ENCODE measurements at places on chromosomes 1 and 21.

DNA sequence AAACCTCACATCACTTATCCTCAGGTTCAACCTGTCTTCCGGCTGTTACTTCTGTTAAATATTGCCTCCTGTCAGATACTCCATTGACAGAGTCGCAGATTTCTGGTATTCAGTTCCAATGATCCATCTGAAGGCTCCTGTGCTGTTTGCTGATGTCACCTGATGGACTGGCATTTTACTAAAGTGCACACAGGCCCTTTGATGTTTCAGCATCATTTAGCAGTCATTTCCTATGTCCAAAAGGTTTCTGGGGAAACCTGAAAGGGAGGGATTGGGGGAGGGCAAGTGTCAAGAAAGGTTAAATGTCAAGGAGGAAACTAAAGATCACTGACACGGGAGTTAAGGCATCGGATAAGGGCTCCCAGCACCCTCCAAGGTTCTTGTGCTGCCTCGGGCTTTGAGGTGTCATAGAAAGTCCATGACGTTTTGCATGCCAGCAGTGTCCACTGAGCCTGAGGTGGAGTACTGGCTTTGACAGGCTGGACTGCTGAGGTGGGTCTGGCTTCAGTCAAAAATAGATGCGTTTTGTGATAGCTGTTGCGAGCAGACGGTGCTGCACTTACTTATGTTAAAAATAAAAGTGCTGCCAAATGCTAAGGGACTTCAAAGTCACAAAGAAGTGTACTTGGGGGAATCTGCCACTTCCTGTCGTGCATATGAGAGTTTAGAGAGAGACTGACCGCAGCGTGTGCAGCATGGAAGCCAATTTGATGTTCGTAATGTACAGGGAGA is 30.8 kb downstream of the XCL2 start:
- DNase-seq: peak; percentile 87

DNA sequence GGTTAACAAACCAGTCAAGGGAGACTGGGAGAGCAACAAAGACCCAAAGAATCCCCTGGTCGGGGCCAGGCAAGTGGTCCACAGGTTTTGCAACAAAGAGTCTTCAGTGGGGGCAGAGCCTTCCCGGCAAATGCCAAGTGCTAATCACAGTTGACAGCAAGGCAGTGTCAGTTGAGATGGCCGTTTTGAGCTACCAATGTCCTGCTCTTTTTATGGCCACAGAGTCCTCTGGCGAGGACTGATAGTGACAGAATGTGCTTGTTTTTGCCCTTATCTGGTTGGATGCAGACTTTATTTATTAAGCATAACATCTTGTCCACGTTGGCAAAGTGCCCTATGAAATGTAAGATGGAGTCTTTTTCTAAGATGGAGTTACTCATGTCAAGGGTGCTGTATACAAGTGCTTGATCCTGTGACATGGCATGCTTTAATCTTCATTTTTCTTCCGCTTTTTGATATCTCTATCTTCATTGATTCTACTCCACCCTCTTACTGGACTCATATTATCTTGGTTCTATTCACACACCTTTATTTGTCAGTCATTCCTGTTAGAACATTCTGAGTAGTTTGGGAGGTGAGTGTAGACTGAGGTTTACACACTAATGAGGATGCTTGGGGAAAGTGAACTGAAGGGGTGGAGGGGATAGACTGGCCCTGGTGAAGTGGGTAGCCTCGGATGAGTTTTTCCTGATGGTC is 51.8 kb downstream of the KCNK1 start:
- DNase-seq: no peak

- no peak for DNase-seq
These were observed 148.1 kb downstream of the NRIP1 start for GRCh38 chr21:14916676-14917141.

DNA sequence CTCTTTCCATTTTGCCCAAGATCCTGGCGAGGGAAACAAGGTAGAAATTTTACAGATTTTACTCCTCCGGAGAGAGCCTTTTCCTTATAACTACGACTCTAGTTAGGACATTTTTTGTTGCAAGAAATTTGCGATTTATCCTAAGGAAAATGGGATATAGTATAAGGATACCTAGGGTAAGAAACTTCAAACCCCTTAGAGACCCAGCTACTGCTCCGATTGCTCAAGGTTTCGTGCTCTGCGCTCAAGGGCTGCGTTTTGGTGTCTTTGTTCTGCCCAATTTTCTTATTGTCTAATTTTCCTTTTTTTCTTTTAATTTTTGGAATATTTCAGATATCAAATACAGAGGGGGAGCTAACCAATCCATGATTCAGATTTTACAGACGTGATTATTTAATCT is 1.5 kb downstream of the TTC3 start:
- DNase-seq: no peak

DNA sequence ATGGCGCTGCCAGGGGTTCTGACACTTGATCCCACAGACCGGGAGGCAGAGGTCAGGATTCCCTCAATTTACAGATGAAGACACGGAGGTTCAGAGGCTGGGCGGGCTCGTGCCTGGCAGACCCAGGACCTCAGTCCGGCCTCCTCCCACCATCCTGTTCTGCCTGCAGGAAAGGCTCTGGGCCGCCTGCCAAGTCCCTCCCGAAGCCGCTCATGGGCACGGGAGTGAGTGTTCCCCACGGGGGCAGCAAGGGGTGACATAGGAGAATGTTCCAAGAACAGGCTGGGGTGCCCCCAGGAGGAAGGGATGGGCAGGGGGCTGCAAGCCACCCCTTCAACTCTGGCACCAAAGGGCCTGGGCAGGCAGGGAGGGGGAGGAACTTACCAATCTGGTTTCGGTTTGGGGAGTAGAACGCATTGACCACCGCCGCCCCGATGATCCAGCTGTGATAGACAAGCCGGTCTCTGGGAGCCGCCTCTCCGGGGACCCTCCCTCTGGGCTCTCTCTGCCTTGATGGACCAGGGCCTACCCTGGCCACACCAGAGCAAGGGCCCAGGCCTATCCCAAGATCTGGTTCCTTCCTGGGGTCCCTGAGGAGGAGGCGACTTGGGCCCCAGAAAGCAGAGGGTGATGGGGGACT is 7.5 kb downstream of the PRXL2B start:
- DNase-seq: no peak

- DNase-seq: no peak
These were observed 225.5 kb upstream of the SAMSN1 start for GRCh38 chr21:14771593-14771992.

DNA sequence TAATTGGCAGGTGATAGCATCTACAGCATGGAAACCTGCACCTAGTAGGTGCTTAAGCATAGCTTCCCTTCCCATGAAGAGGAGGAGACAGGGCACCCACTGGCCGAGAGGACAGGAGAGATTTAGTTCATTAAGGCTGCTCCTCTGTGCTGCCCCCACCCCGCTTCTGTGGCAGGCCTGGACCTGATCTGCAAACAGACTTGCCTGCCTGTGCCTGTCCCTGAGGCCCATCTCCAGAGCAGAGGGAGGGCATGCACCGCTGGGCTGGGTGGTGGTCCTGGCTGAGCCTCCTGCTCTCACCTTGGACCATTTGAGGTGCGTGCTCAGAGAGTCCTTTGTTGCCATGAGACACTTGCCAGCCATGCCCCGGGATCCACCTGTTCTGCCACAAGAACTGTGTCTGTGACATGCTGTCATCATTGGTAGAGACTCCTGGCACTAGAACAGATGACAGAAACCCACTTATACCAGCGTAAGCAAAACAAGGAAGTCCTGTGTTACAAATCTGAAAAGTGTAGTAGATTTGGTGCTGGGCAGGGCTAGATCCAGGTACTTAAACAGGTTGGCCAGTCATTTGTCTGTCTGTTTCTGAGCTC is 55.6 kb downstream of the PTPRF start:
- no peak for DNase-seq

DNA sequence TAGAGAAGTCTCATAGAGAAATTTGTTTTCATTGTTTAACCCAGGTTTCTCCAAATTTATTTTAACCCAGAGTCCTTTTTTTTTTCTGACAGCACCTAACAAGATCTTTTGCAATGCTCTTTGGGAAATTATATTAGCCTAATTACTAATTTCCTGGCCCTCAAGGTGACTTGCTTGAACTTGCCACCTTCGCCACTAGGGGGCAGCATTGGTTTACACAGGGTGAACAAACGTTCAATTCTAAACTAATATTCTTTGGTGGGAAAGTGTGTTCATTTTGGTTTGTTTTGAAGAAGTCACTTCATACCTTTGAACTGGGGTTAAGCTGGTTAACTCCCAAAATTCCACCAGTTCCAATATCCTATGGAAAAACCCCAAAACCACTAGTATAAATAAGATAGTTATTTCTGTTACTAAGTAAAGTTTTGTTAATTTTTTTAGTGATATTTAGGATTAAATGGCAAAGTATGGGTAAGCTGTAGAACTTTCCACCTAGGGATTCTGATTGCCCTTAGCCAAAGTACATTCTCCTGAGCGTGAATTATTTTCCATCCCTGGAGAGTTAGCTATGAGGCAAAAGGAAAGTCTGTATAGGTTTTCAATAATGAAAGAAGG is 13.0 kb downstream of the CCDC190 start:
- DNase-seq: peak; percentile 86

- DNase-seq: peak; percentile 97
These were observed at the start of gene MIS18A for GRCh38 chr21:32278518-32279376. Gene MIS18A, minus strand, starts transcription at chr21:32279049. Its CDS starts 35 bp downstream, at chr21:32279014.

DNA sequence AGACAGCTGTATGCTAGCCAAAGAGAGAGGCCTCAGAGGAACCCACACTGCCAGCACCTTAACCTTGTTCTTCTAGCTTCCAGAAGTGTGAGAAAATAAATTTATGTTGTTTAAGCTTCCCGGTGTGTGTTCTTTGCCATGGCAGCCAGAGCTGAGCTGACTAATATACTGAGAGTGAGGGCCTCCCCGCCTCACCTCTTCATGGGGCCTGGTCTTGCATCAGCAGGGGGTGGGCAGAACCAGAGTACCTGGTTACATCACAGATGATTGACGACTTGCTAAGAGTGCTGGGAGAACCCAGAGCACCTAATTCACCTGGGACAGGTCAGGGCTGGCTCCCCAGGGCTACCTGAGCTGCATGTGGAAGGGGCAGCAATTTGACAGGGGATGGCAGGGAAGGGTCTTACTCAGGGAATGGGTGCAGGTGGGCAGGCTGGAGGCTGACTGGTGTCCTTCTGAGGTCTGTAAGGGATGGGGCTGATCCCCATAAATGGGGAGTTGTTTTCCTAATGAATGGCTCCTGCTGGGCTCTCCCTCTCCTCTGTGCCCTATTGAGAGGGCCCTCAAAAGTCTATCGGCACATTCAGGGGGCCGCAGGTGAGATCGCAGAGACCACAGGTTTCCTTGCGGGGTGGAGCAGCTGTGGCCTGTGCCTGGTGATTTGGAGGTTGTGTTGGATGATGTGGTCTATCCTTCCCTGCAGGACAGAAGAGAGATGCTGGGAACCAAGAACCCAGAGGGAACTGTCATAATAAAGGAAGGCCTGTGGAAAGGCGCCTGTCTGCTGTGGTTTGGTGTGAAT is 60.6 kb upstream of the ETV3 start:
- DNase-seq: no peak

GRCh38 chr1:40438391-40439015 is 11.8 kb upstream of the ZFP69B start:
- peak; percentile 27 for DNase-seq

GRCh38 chr1:233085566-233085965 is 135.2 kb downstream of the NTPCR start:
- DNase-seq: no peak

DNA sequence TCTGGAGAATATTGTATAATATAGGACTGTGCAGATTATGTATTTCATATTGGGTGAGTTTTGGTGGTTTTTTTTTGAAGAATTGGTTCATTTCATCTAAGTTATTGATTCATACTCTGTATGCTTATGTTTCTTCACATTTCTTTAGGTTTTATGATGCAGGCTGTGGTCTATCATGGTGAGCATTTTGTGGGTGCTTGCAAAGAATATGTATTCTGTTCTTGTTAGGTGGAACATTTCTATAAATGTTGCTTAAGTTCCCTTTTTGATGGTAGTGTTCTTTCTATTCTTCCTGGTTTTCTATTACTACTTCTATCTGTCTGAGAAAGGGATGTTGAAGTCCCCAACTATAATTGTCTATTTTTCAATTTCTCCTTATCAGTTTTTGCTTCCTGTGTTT is 42.6 kb downstream of the PKN2 start:
- no peak for DNase-seq

DNA sequence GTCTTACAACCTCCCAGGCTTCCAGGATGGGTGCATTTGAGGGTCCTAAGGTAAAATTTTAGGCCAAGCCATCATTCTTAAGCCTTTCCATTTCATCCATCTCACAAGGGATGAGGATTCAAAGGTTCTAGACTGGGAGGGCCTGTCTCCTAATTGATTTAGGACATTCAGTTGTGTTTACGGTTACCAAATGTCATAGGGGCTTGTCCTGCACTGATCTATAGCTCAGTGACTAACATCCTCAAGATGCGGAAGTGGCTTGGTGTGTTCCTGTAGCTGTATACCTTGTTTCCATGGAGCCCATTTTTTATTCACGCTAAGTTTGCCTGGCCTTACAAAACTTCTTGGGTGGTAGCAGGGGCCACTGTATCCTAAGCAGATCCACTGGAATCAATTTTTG is 52.8 kb downstream of the DUSP10 start:
- peak; percentile 32 for DNase-seq

GRCh38 chr1:150127868-150128267 is 21.8 kb upstream of the PLEKHO1 start:
- DNase-seq: no peak

DNA sequence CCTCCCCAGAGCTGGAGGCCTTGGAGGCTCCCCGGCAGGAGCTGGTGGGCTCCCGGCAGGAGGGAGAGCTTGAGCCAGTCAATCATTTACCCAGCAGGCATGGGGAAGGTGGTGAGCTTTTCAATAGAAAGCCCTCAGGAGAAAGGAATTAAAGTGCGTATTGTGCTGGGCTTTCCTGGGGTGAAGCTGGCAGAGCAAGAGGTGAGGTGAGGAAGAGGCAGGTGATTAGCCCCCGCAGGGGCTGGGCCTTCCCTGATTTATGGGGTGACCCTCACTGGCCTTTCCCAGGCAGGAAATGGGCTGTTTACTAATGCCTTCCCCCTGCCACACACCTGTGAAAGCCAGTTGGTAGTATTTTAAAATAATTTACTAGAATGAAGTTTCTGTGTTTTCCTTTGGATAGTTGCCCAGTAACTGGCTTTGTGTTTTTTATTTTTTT is 25.8 kb downstream of the CLDN14 start:
- no peak for DNase-seq

GRCh38 chr21:28253961-28254360 is 738.7 kb downstream of the LTN1 start:
- DNase-seq: no peak

DNA sequence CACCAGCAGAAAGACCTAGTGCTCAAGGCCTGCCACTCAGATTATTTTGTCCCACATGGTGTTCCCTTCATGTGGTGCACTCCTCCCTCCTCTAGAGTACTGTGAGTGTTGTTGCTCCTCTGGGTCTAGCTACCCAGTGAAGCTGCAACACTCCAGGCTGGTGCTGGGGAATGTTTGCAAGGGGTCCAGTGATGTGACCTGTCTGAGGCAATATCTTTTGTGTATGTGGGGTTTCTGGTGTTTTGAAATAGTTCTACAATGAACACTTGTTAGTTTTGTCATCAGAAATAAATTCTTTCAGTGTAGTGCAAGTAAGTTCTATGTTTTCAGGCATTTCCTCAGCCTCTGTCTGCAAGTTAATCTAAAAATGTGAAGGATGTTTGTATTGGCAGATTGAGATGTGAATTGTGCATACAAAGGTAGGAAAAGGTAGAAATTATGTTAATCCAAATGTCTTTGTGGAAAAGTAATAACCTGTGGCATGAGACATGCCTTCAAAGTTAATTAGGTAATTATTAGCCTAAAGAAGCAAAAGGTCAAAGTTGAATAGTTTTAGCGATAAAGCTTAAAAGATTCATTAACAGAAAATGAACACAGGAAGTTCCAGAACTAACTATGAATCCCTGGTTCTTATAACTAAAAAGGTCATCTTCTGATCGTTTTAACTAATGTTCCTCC is 616.8 kb downstream of the LTN1 start:
- no peak for DNase-seq
